ENCODE measurements at places on chromosomes 2 and 18.

DNA sequence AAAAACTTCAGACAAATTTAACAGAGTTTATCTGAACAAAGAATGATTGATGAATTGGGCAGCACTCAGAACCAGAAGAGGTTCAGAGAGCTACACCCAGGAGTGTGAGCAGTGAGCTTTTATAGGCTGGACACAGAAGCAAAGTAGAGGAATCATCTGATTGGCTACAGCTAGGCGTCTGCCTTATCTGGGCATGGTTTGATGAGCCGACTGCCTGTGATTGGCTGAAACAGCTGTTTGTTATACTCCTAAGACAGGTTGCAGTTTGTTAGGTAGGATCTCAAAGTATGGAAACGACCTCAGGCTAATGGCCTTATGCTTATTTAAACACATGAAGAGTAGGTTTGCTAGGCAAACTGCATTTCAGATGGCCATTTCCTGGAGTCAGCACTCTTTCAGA lies 188.9 kb downstream of the MYO1B start:
- no peak for DNase-seq

DNA sequence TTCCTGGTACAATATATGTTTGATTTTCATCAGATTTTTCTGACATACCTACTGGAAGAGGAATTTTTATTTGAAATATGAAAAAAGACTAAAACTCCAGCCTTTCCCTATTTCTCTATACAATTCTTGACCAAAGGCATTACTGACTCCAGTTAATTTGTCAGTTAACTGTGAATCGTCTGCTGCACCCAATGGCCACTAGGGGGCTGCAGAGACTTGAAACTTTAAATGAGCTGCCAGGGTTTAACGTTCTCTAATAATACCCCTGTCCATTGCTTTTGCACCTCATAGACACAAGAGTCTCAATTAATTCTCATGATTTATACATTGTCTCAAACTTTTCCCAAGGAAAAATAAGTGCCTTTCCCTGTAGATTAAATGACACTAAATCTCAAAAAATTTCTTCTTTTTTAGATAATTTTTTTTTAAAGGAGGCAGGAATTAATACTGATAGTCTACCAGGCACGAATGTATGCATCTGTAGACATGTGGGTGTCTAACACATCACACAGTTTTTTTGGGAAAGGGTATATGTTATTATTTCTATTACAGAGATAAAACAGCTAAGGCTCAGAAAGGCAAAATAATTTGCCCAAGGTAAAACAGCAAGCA lies 1.8 kb upstream of the ALK start:
- peak; percentile 60 for DNase-seq

GRCh38 chr18:32324181-32324580 lies 134.3 kb downstream of the MEP1B start:
- peak; percentile 71 for DNase-seq

GRCh38 chr2:61016392-61017002 lies 1.0 kb upstream of the PEX13 start:
- DNase-seq: no peak

GRCh38 chr2:21326152-21326551 lies 202.4 kb downstream of the TDRD15 start:
- no peak for DNase-seq
